Liver (tissue), 10 donors: ENCODE measurements at places on chromosomes 2 and 18.

GRCh38 chr2:64932371-64933216 lies 56.6 kb upstream of the SLC1A4 start:
- no peak for DNase-seq
- no peak overlapping the region for H3K4me3 ChIP-seq
- H3K27me3 ChIP-seq, result no peaks in the 10 kb centered on the region
- H3K4me1 ChIP-seq, result peaks cover 10% of the 10 kb centered on the region

- no peak for DNase-seq
- no peak overlapping the region for H3K27ac ChIP-seq
- H3K36me3 ChIP-seq, result peaks cover 30% of the 10 kb centered on the region
These were observed 42.5 kb downstream of the APOB start for GRCh38 chr2:21001225-21001946.

DNA sequence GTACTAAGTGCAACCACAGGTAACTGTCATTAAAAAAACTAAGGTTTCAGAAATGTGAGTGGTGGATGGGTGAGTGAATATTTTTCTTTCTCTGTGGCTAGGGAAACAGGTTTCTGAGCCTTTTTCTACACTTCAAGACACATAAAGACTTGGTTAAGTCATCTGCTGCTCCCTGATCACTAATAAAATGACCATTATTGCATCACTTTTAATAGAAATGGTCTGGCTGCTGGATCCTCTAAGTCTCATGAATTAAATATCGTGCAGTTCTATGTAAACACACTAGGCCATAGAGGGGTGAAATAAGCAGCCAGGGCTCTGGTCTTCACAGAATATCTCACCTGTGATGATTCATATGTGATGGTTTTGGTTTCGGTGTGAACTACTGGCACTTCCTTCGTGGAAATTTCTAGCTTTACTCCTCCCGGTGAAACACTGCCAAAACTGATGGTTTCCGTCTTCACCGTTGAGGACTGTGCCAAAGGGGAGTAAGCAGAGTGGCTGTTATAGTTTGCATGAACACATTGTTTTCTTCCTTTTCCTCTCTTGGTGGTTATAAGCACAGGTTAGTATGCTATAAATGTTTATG lies 100.4 kb upstream of the ZBTB14 start:
- H3K4me3 ChIP-seq, result no peak overlapping the region
- no peaks in the 10 kb centered on the region for H3K36me3 ChIP-seq
- DNase-seq, result no peak
- H3K27me3 ChIP-seq, result no peaks in the 10 kb centered on the region

GRCh38 chr2:154623819-154624218 lies 74.7 kb upstream of the KCNJ3 start:
- peak; percentile 38 for DNase-seq
- H3K27me3 ChIP-seq, result no peaks in the 10 kb centered on the region
- no peak overlapping the region for H3K4me3 ChIP-seq
- no peaks in the 10 kb centered on the region for H3K4me1 ChIP-seq
- no peaks in the 10 kb centered on the region for H3K36me3 ChIP-seq

- H3K4me3 ChIP-seq, result peak within 1 kb of the TSS; percentile 62
- H3K36me3 ChIP-seq, result no peaks in the 10 kb centered on the region
- H3K27me3 ChIP-seq, result no peaks in the 10 kb centered on the region
- peak within 1 kb of the TSS; percentile 55 for H3K27ac ChIP-seq
These were observed at the start of gene PLEK for GRCh38 chr2:68365087-68365486. TSS of gene PLEK (plus strand) at chr2:68365282. CDS start at chr2:68365352, 70 bp downstream.

GRCh38 chr2:195124391-195125079 lies 532.5 kb upstream of the SLC39A10 start:
- no peak overlapping the region for H3K27ac ChIP-seq
- no peaks in the 10 kb centered on the region for H3K36me3 ChIP-seq
- no peaks in the 10 kb centered on the region for H3K4me1 ChIP-seq
- DNase-seq, result no peak
- no peaks in the 10 kb centered on the region for H3K27me3 ChIP-seq

DNA sequence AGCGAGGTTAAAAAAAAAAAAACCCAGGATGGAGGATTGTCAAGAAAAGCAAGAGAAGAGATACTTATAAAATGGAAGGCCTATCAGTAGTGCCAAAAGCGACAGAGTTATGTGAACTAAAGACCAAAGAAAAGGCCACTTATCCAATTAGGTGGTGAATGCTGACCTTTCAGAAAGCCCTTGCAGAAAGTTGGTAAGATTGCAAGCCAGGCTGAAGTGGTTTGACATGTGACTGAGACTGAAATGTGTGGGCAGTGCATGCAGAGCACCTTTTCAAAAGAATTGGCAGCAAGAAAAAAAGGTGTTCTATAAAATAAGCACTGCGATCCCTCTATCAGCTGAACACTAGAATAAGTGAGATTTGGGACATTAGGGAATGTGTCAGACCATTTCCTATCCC lies 379.4 kb upstream of the FAM98A start:
- H3K4me3 ChIP-seq, result no peak overlapping the region
- H3K36me3 ChIP-seq, result no peaks in the 10 kb centered on the region
- no peak overlapping the region for H3K27ac ChIP-seq
- H3K27me3 ChIP-seq, result no peaks in the 10 kb centered on the region
